Upper lobe of right lung (tissue), 1 donor: ENCODE measurements at places on chromosomes 7 and 10. TPM values are rescaled to one million over a fixed set of nuclear protein-coding genes. Genes with fewer than 3 reads are reported as not detected.
A peak's percentile ranks its signal among the peaks of the same experiment; 100 is the strongest.

Gene LIPF
- not detected for total RNA-seq

Gene VGF
- not detected for total RNA-seq

Gene COL26A1
- total RNA-seq: 0.58 TPM

Gene CYP2C18
- 1.1 TPM for total RNA-seq

GRCh38 chr10:114713525-114714090, 55.5 kb upstream of the ABLIM1 start:
- no peak for DNase-seq

- DNase-seq: no peak
Measured at GRCh38 chr7:36188906-36189305, 35.9 kb downstream of the EEPD1 start.

- peak; percentile 84 for DNase-seq
Measured at GRCh38 chr10:104274762-104275721, 6.1 kb downstream of the GSTO2 start.
